ENCODE measurements at places on chromosomes 2 and 18.

GRCh38 chr2:230913406-230914143, 11.5 kb downstream of the GPR55 start:
- DNase-seq = no peak

- no peak for DNase-seq
Observed at GRCh38 chr2:229348128-229348527, 77.0 kb upstream of the PID1 start.

GRCh38 chr2:88575051-88575450, 52.2 kb downstream of the EIF2AK3 start:
- no peak for DNase-seq

- no peak for DNase-seq
Observed at GRCh38 chr2:217740756-217741155, 262.0 kb downstream of the TNS1 start.

- DNase-seq = no peak
Observed at GRCh38 chr2:16051841-16052564, 111.7 kb downstream of the MYCN start.

DNA sequence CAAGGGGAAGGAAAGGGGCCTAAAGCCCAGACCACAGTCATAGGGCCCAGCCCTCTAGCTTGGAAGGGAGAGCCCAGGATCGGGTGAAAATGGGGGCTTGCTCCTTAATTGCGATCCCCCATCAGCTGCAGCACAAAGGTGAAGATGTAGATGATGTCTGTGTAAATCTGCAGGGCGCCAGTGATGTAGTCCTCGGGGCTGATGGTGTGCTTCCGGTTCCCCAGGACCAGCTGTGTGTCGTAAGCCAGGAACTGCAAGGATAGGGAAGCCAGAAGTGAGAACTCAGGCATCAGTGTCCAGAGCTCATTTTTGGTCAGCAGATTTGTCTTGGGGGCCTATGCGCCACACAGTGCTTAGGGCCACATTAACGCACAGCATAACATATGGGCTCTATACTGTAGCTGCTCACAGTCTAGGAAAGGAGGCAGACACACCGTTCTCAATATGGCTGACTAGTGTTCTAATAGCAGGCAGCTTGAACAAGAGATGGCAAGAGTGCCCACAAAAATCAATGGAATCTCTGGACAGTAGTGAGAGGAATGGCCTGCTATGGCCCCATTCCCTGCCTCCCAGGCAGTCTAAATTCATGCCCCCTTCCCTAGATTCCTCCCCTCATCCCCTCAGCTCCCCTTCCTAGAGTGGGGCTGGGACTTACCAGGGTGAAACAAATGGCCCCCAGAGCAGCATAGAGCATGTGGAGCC, 5.2 kb downstream of the PNKD start:
- no peak for DNase-seq

GRCh38 chr2:237763812-237764211, 34.8 kb upstream of the RBM44 start:
- no peak for DNase-seq

GRCh38 chr2:9665898-9666297, 35.1 kb upstream of the YWHAQ start:
- no peak for DNase-seq

DNA sequence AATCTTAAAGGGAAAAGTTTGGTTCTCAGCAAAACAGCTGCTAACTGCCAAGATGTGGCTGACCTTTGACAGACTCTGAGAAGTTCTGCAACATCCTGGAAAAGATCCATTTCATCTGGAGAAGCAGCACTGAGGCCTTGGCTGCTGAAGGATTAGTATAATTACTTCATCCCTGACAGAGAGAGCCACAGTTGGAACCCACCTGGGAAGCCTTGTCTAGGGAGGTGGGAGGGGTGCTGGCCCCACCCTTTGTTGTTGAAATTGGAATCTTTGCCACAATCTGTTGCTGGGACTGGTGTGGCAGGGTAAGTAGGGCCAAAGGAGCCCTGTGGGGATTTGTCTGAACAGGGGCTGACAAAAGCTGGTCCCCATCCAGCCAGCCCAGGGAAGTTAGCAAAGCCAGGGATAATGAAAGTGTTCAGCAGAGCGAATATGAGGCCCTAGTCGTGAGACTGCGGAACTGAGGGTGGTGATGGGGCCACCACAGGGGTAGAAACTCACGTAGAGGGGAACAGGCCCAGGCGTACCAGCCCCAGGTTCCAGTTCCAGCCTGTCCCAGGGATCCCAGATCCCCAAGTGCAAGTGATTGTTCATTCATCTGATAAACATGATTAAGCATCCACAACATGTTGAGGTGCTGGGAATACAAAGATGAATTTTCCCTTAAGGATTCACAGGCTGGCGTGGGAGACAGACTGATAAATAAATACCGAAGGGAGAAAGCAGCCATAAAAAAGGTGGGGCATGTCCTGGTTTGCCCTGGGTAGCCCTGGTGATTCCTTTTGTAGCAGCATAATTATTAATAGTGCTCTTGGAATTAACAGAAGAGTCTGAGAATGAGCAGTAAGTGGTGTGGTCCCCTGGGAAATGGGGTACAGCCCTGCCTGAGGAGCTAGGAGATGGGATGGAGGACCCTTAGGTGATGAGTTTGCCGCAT, 60.0 kb downstream of the MYO1B start:
- no peak for DNase-seq

DNA sequence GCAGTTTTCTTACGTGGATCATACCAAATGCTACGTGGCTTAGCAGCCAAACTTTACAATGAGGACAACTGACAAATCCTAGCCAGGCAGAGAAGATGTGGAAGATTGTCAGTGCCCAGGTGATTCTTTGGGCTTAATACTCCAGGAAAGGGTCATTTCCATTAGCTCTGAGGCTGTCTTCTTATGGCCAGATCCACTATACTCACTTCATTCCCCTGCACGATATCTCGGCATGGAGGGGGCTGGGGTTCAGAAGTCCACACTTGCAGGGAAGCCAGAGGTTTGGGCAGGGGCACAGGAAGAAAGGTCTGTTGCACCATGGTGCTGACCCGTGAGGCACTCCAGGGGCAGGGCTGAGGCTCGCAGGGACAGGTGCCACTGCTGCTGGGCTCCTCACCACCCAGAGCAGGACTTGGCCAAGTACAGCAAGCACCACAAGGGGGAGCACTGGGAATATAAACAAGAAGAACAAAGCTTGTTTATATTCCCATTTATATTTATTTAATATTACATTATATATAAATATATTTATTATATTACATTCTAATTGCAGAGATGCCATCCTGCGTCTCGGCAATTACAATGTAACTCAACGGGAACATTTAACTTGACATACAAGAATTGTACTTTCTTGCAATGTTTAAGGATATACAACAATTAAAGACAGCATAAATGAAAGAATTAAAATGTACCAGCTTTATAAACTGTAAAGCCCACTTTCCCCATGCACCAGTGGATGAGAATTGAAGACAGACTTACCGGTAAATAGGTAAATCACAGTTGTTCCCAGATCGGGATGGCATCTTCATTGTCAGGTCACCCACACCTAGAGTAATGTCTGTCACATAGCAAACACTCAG, 27.2 kb downstream of the CLUL1 start:
- no peak for DNase-seq

DNA sequence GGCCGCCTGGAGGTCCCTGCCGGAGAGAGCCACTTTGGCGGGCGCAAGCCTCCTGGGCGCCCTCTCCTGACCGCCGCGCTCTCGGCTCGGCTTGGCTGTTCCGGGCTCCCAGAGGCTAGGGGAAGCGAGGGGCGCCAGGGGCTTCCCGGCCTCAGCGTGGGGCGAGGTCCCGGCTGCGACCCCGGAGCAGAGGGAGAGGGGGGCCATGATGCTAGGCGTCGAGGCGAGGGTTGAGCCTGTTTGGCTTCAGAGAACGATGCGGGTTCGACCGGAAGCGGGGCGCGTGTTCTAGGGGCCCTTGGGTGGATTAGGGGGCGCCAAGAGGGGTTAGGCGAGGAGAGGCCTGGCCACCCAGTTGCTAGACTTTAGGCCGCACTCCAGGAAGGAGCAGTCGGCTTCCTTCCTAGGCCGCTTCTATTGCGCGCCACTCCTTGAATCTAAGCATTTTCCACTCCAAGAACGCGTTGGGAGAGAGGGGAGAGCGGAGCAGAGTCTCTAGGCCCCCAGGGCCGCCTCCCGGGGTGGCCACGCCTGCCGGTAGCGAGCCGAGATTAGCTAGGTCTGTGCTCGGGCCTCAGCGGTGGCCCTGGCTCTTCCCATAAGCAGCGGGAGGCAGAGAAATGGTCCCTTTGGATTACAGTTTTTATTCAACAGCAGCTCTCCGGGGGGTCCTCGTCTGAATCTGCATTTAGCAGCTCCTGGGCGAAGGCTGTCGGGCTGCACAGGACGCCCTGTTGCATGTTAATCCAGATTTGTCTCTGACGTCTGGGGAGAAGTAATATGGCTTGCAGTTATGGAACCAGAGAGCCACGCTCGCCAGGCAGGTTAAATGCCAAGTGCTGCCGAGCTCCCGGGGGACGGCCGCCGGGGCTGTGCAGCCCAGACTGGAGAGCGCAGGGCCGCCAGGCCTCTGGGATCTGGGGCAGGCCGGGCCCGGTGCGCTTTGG, 11.3 kb downstream of the MEIS1 start:
- no peak for DNase-seq

GRCh38 chr2:237264480-237265219, 149.3 kb downstream of the COL6A3 start:
- no peak for DNase-seq

DNA sequence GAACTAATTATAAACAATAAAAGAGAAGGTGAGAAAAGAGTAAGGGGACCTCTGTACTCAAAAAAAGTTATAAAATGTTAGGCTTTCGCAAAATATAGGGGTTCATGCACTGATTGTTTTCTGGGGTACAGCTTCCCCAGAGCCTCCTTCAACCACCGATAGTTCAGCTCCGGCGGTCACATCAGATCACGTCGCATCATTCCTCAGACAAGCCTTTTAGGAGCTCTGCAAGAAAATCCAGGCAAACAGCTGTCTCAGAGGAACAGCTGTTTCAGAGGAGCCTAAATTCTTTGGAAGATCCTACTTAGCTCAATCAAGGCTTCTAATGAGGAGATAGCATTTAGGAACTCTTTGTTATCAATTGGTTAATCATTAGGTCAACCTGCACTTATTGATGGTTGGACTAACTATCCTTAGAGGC, 78.7 kb downstream of the MYCN start:
- no peak for DNase-seq

DNA sequence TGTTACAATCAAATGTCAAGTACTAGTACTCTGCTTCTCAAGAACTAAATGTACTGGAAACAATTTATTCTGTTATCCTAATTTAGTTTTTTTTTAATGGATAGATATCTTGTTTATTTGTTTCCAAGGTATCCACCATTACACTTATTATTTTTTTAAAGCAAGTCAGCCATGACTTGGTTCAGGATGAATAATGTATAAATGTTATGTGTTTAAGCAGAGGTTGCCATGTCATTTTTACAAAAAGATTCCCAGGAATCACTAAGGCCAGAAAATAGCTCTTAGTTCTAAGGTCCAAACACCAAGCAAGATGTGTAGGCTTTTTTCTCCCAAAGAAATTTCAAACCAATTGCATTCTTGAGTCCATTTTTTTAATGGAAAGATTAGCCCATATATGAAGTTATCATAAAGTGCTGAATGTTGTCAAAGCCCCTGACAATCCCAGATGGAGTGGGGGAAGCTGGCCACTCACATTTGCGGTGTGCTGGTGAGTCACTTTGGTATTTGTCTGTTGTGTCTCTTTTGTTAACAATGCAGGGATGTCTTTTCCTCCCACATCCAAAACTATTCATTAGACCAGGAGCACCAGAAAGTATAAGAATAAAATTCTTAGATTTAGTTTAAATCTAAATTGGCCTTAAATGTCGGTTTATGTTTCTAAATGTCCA, 158.9 kb downstream of the COL6A3 start:
- no peak for DNase-seq

GRCh38 chr2:156455361-156455975, 19.3 kb downstream of the GPD2 start:
- no peak for DNase-seq

DNA sequence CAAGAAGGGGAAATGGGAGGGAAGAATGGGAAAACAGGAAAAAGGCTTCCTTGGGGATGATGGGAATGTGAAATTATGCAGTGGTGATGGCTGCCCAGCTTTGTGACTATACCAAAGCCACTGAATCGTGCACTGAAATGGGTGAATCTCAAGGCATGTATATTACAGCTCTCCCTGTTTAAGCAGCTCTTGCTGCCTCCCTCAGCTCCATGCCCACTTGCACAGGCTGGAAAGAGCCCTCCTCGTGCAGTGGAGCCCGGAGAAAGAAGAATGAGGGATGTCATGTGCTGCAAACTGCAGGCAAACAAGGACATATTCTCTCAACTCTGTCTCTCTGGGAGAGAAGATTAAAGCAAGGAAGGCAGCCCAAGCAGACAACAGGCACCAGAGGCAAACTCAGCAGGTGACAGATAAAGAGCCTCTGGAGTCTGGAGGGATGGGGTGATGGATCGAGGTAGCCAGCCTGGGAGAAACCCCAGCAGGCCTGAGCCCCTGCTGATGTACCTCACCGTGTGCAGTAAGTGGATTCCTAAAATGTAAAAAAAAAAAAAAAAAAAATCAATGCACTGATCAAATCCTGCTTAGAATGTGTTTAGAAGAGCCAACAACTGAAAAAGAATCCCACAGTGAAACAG, 62.4 kb upstream of the SLC66A3 start:
- DNase-seq = no peak

GRCh38 chr2:74865770-74866674, 32.1 kb downstream of the HK2 start:
- DNase-seq = no peak

DNA sequence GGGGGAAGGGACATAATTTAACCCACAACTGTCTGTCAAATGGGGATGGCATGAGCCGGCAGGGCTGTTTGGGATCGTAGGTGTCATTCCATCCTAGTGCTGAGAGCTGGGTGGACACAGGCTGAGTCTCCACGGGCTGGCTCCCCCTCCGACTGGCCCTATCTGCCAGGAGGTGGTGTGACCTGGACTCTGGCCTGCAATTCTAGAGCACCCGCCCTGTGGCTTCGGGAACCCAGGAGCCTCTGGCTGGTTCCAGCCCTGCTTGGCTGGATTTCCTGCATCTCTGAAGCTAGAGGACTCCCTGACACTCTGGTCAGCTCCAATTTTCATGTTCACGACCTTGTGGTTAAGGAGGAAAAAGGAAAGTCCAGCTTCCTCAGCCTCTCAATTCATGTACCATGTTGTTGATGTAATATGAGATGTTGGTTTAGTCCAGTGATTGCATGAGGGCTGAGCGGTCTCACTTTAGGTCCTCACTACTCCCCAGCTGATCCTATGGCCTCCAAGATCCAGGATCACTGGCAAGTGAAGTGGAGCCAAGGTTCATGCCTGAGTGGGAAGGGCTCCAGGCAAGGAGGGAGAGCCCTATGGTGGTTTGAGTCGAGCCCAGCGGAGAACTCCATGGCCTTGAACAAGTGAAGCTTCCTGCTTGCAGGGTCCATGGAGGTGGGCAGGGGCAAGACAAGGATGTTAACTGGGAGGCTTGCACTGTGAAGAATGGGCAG, 169.1 kb downstream of the NDUFA10 start:
- no peak for DNase-seq

GRCh38 chr2:20931346-20931745, 108.4 kb upstream of the LDAH start:
- DNase-seq = no peak

DNA sequence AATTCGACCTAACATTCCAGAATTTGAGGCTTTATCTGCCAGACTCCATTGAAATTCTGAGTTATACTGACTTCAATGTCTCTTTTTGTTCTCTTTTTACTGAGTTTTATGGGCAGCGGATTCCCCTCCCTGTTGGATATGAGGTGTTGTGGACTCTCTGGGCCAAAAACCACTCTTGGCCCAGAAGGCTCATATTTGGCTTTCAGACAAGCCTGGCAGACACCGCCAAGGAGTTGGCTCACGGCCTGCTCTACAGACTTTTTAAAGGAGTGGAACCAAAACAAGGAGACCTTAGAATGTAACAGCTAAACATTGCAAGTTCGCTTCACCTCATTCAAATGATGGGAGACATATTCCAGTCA, 206.4 kb upstream of the NCKAP5 start:
- DNase-seq = no peak

All from NCI-H2107 (cell line).